DND-41 (cell line): ENCODE measurements at places on chromosomes 6 and 20.
A peak's percentile ranks its signal among the peaks of the same experiment; 100 is the strongest.

GRCh38 chr6:36362551-36363370, 24.7 kb downstream of the ETV7 start:
- no peaks in the 10 kb centered on the region for H3K27me3 ChIP-seq
- peak; percentile 8 for DNase-seq
- no peaks in the 10 kb centered on the region for H3K4me1 ChIP-seq
- H3K36me3 ChIP-seq: no peaks in the 10 kb centered on the region
- H3K4me3 ChIP-seq: no peak overlapping the region

DNA sequence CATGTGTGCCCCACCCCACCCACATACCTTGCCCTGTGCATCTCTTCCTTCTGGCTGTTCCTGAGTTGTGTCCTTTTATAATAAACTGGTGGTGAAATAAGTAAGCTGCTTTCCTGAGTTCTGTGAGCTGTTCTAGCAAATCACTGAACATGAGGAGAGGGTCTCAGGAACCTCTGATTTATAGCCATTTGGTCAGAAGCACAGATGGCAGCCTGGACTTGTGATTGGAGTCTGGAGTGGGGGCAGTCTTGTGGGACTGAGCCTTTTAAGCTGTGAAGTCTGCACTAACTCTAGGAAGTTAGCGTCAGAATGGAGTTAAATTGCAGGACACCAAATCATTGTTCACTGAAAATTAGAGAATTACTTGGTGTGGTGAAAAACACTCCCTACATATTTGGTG, 245.4 kb downstream of the LRFN2 start:
- no peaks in the 10 kb centered on the region for H3K27me3 ChIP-seq
- no peak overlapping the region for H3K27ac ChIP-seq
- peaks cover 15% of the 10 kb centered on the region for H3K4me1 ChIP-seq
- no peak for DNase-seq
- no peak overlapping the region for H3K4me3 ChIP-seq

- H3K27ac ChIP-seq: peak overlapping the region; percentile 72
- peaks cover 69% of the 10 kb centered on the region for H3K4me1 ChIP-seq
Measured at GRCh38 chr6:137705160-137706082, 161.6 kb upstream of the TNFAIP3 start.

DNA sequence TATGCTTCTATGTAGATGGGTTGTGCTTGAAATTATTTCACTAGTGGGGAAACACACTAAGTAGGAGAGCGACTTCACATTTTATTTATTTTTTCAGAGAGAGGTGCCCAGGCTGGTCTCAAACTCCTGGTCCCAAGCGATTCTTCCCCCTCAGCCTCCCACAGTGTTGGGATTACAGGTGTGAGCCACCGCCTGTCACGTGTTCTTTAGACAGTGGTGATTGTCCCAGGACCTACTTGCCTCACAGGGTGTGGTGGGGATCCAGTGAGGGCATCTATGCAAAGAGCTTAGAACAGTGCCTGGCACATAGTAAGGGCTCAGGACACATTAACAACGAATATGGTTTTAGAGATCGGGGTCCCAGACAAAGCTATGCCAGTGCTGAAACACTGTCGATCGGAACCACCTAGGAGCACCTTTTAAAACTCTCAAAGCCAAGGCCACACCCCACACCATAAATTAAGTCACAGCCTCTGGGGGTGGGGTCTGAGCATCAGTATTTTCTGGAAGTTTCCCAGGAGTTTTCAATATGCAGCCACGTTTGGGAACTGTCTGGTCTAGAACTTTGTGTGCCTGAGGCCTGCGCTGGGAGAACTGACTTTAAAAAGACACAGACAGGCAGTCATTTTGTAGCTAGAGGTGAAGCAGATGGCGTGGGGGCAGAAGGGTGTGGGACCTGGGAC, 4.8 kb upstream of the BCAS4 start:
- H3K27ac ChIP-seq: no peak overlapping the region
- H3K4me3 ChIP-seq: no peak overlapping the region
- peaks cover 8% of the 10 kb centered on the region for H3K4me1 ChIP-seq
- no peak for DNase-seq

- no peak overlapping the region for H3K4me3 ChIP-seq
- DNase-seq: no peak
- no peaks in the 10 kb centered on the region for H3K4me1 ChIP-seq
Measured at GRCh38 chr20:6632187-6632586, 135.3 kb upstream of the BMP2 start.

GRCh38 chr20:38226553-38226952, 34.0 kb downstream of the KIAA1755 start:
- no peaks in the 10 kb centered on the region for H3K4me1 ChIP-seq
- no peak overlapping the region for H3K4me3 ChIP-seq
- DNase-seq: no peak
- peaks cover 5% of the 10 kb centered on the region for H3K27me3 ChIP-seq

DNA sequence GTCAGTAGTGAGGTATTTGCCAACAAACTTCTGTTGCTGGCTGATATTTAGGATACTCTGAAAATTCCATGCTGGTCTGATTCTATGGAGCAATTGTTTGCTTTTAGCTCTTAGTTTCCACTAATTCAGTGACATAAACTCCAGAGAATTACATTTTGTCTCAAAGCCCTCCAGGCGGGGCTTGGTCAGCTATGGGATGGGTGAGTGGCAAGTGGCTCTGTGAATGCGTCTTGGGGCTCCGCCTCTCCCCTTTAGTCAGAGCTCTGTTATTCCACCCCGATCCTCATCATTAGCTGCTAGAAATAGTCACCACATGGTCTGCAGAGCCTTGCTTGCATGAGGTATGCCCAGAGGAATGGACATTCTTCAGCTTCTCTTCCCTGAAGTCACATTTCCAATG, 540.6 kb downstream of the QKI start:
- H3K27me3 ChIP-seq: no peaks in the 10 kb centered on the region
- no peak overlapping the region for H3K4me3 ChIP-seq
- no peaks in the 10 kb centered on the region for H3K4me1 ChIP-seq
- no peaks in the 10 kb centered on the region for H3K36me3 ChIP-seq
- no peak for DNase-seq

GRCh38 chr6:10414756-10415616, at the start of gene TFAP2A:
TFAP2A (minus strand) TSS chr6:10415074; CDS start chr6:10414991, 83 bp downstream.
- H3K4me3 ChIP-seq: no peak within 1 kb of the TSS
- H3K27ac ChIP-seq: no peak within 1 kb of the TSS
- DNase-seq: no peak
- no peaks in the 10 kb centered on the region for H3K36me3 ChIP-seq

- H3K4me3 ChIP-seq: no peak overlapping the region
- H3K27me3 ChIP-seq: no peaks in the 10 kb centered on the region
- no peak for DNase-seq
Measured at GRCh38 chr6:169638915-169639314, 62.9 kb downstream of the WDR27 start.

DNA sequence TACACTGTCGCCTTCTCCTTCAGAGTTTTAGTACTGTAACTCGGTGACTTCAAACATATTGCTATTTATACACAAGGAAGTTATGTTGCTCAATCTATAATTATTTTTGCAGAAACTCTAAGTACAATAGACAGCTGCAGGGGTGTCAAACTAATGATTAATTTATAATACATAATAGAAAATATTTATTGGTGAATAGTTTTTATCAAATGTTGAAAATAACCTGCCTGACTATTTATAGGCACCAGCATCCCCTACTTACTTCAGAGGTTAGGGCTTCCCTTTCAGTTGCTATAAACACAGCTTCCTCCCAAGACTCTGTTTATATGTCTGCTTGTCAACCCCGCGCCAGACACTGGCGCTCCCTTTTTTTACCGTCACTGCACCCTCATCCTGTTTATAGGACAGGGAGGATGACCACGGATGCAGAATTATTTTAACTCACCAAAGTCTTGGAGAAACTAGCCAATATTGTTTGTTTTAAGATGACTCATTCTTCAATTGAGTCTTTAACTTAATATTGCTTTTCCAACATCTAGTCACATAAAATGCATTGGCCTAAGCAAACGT, 225.0 kb downstream of the ALDH8A1 start:
- DNase-seq: no peak
- H3K36me3 ChIP-seq: no peaks in the 10 kb centered on the region
- no peaks in the 10 kb centered on the region for H3K4me1 ChIP-seq
- peaks cover 14% of the 10 kb centered on the region for H3K27me3 ChIP-seq
- H3K4me3 ChIP-seq: no peak overlapping the region
- H3K27ac ChIP-seq: no peak overlapping the region

- H3K27me3 ChIP-seq: no peaks in the 10 kb centered on the region
- H3K4me3 ChIP-seq: no peak overlapping the region
- peaks cover 4% of the 10 kb centered on the region; the same call in 1 of the 2 replicates for H3K36me3 ChIP-seq
Measured at GRCh38 chr6:107862383-107862782, 38.3 kb upstream of the SCML4 start.

- H3K4me1 ChIP-seq: no peaks in the 10 kb centered on the region
- H3K27me3 ChIP-seq: no peaks in the 10 kb centered on the region
- H3K4me3 ChIP-seq: no peak overlapping the region
- no peak for DNase-seq
Measured at GRCh38 chr6:139600919-139601475, 226.5 kb upstream of the CITED2 start.

DNA sequence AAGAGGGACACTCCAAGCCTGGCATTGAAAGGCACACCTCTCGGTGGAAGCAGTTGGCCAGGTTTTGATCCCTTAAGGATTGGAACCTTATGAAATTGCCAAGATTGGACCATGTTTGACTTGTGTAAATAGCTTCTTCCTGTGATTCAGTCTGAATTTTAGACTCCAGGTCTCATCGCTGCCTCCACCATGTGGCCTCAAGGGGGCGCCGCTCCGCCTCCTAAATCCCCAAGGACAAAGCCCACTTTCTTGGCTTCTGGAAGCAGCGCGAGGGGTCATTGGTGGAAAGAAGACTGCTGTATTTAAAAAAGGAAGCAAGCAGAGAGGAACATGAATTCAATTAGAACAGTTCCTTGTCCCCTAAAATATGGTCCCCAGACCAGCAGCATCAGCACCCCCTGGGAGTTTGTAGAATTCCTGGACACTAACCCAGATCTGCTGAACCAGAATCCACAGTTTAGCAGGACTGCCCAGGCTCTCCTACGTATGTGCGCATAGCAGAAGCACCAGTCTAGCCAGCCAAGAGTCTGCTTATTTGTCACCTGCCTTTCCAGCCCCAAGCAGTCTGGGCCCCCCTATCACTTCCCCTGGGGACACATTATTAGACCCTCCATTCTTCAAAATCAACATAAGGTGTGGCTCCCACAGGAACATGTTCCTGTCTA, 108.5 kb downstream of the LY86 start:
- peak; percentile 76 for DNase-seq
- no peaks in the 10 kb centered on the region for H3K27me3 ChIP-seq
- H3K27ac ChIP-seq: peak overlapping the region; percentile 93
- no peak overlapping the region for H3K4me3 ChIP-seq

DNA sequence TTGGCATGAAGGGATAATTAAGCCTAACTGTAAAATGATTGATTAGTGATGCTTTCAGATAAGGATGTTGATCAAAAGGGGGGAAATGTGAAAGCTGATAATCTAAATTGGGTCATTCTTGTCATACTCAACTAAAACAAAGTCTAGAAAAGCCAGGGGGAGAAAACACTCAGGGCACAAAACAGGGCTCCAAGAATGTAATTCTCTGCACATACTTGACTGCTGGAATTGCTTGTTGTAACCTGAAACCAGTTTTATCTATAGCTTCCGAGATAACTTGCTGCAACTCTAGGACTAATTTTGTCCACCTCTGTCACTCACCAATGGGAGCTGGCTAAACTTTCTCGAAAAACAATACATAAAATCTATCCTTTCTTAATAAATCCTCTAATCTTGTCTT, 310.3 kb downstream of the CLVS2 start:
- H3K4me1 ChIP-seq: no peaks in the 10 kb centered on the region
- H3K36me3 ChIP-seq: no peaks in the 10 kb centered on the region
- no peak for DNase-seq
- H3K27ac ChIP-seq: no peak overlapping the region

DNA sequence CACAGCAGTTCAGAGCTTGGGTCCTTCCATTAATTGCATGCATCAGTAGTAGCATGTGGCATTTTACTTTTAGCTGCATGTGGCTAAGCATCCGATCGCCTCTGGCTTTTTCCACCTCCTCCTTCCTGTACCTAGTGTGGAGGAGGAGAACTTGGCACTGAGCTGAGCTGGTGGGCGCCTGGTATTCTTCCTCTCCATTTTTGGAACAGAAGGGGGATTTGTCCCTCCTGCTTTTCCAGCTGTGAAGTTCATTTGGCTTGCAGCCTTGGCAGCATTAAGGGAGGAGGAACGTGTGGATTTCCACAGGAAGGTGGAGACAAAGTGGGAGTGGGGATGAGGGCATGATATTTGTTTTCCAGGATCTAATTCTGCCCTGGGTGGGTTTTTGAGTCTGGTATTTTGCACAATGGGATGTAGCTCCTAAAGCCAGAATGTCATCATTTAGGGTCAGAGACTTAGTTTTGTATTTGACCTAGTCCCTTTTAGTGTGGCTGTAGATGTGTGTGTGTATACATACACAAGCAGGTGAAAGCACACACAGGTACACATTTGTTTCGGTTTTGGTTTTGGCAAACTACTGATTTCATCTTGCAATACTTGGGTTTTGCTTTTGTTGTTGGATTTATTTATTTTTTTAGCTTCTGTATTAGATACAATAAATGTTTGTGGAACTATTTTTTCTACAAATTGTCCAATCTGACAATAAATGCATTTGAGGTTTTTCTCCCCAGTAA, 90.0 kb downstream of the SASH1 start:
- H3K27ac ChIP-seq: no peak overlapping the region
- no peaks in the 10 kb centered on the region for H3K4me1 ChIP-seq
- DNase-seq: no peak
- H3K4me3 ChIP-seq: no peak overlapping the region

GRCh38 chr20:25571817-25572216, 13.5 kb downstream of the NINL start:
- no peak for DNase-seq
- H3K4me1 ChIP-seq: no peaks in the 10 kb centered on the region
- no peaks in the 10 kb centered on the region for H3K27me3 ChIP-seq

GRCh38 chr20:46999801-47000465, 105.3 kb downstream of the EYA2 start:
- no peak overlapping the region for H3K27ac ChIP-seq
- H3K36me3 ChIP-seq: no peaks in the 10 kb centered on the region
- no peaks in the 10 kb centered on the region for H3K4me1 ChIP-seq
- no peak overlapping the region for H3K4me3 ChIP-seq
- peaks cover 10% of the 10 kb centered on the region for H3K27me3 ChIP-seq
- DNase-seq: no peak

DNA sequence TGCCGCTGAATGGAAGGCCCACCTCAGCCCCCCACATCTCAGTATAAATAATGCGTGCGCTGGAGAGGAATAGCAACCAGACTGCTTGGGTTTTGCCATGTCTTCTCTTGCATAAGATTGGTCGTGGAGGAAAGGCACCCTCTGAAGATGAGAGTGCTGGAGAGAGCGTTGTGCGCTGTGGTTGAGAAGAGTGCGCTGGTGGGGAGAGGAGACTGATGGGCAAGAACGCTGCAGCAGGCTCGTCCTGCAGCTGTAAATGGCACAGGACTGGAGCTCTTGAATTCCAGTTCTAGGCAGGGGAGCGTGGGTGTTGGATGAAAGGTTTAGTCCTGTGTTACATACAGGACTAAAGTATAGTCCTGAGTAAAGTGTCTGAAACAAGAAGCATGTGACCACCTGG, 51.5 kb downstream of the RPRD1B start:
- no peaks in the 10 kb centered on the region for H3K27me3 ChIP-seq
- no peaks in the 10 kb centered on the region for H3K4me1 ChIP-seq
- DNase-seq: no peak

- no peaks in the 10 kb centered on the region for H3K27me3 ChIP-seq
- no peaks in the 10 kb centered on the region for H3K4me1 ChIP-seq
- H3K36me3 ChIP-seq: no peaks in the 10 kb centered on the region
- no peak overlapping the region for H3K4me3 ChIP-seq
Measured at GRCh38 chr6:133871131-133871530, 17.8 kb upstream of the TCF21 start.

- no peak for DNase-seq
- H3K4me3 ChIP-seq: no peak overlapping the region
- H3K27me3 ChIP-seq: no peaks in the 10 kb centered on the region
- no peaks in the 10 kb centered on the region for H3K36me3 ChIP-seq
Measured at GRCh38 chr6:130679684-130680083, 147.5 kb upstream of the SMLR1 start.

- H3K36me3 ChIP-seq: no peaks in the 10 kb centered on the region
- H3K4me3 ChIP-seq: no peak overlapping the region
- DNase-seq: no peak
Measured at GRCh38 chr20:57779401-57780003, 69.7 kb upstream of the PMEPA1 start.
